ENCODE measurements at places on chromosomes 12 and 14.

- no peak for DNase-seq
These were observed 7.1 kb downstream of the ABCC9 start for GRCh38 chr12:21934173-21934572.

- DNase-seq: no peak
These were observed 12.9 kb upstream of the OXA1L start for GRCh38 chr14:22753586-22753985.

DNA sequence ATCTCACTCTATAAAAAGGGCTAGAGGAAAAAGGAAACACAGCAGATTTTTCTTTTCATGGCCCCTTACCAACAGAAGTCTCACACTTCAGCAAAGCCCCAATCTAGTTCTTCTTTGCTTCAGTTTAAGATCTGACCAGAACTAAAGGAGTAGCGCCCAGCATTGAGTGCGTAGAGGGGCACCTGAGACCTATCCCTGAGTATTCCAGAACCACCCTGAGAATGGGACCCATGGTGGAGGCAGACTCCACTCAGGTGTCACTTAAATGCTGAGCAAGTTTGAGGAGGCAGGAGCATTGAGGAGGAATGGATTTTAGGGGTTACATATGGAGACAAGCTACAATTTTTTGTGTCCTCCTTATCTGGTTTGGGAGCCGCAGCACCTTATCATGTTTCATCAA lies 1.8 kb upstream of the HOXC11 start:
- no peak for DNase-seq

GRCh38 chr14:31466554-31466953 lies 9.2 kb upstream of the DTD2 start:
- DNase-seq: no peak

GRCh38 chr14:31275731-31276130 lies 68.1 kb upstream of the HECTD1 start:
- no peak for DNase-seq

GRCh38 chr14:24879661-24880386 lies 170.1 kb downstream of the STXBP6 start:
- no peak for DNase-seq

GRCh38 chr12:101875162-101875561 lies 2.2 kb upstream of the DRAM1 start:
- no peak for DNase-seq

- no peak for DNase-seq
These were observed 6.7 kb downstream of the FAM222A start for GRCh38 chr12:109720152-109720856.

DNA sequence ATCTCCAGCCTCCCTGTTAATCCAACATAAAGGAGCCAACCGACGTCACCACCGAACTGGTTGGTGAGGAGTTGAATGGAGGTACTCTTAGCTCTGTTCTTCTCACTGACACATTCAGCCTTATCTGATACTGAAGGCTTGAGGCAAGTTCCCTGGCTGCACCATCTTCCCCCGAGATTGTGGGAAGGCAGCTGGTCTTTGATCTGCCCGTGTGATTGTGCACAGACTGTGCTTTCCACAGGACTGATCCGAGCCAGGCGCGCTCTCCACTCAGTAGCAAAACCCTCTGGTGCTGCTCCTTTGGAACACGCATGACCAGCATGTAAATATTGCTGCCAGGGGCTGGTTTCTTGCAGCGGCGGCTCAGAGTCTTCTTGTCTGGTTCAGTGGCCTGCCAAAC lies 30.1 kb upstream of the DLK1 start:
- DNase-seq: no peak
